ENCODE measurements at places on chromosomes 1 and 21.

DNA sequence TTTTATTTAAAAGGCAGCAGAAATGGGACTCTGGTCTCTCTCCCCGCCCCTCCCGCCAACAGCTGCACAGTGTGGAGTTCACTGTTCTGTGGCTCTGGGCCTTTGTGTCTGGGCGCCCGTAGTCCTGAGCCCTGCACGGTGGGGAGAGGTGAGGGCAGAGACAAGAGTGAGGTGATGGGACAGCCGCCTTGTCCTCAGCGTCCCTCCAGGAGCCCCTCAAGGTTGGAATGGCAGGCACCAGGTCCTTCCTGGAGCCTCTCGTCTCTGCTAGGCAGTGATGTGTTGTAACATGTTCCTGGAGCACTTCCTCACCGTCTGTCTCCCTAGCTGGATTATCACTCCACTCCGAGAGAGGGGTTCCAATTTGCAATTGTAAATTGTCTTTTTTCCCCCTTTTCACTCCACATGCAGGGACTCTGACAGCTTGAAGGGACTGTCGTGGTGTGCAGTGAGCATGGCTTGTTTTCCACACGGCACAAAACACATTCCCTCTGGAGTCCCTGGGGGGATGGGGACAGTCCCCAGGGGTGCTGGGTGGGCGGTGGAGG is 44.6 kb upstream of the C1orf174 start:
- DNase-seq = no peak

DNA sequence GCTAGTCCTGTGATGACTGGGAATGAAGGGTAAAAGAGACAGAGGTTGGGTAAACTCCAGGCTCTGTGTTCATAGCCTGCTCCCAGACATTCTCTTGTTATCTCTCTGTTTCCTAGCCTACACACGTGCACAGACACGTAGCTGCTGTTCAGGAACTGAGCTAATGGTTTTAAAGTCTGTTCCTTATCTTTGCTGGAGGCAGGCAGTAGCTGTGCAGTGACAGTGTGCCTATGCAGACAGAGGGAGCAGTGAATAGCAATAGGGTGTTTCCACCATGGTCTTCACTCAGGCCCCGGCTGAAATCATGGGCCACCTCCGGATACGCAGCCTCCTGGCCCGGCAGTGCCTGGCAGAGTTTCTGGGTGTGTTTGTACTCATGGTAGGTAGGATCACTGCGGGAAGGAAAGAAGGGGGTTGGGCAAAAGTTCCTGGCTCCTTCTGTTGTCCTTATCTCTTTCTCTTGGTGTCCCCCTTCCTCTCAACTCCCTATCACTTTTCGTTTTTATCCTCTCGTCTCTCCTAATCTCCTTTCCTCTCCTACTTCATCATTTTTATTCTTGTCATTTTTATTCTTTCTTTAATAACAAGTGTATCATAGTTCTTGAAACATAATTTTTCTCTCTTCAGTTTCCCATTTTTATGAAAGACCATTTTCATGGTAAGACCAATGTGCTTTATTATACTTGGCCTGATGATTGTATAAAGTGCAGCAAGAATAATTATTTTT is at the start of gene AQP10:
Gene AQP10, plus strand, starts transcription at position 212 of the 727 bp plus-strand sequence. Its CDS starts 63 bp downstream, at position 275.
- no peak for DNase-seq

GRCh38 chr1:15038232-15039016 is 115.1 kb upstream of the TMEM51 start:
- DNase-seq = no peak

GRCh38 chr1:43524804-43525203 is 5.9 kb upstream of the PTPRF start:
- DNase-seq = no peak

DNA sequence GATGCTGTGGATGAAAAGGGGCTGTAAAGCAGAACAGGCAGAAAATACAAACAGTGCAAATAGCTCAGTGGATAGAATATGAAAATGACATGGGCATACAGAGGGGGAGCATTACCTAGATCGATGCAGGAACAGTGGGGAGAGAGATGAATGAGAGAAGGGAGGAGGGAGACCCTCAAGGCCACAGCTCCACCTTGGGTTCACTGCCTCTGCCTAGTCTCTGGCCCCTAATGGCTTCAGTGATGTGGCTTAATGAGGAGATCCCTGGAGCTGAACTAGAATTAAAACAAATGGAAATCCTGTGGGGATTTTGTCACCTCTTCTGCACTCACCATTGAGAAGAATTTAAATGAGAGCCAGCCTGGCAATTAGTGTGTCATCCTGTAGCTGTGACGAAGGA is 165.0 kb downstream of the TNR start:
- DNase-seq = no peak

- DNase-seq = no peak
These were observed 247.2 kb upstream of the CSF3R start for GRCh38 chr1:36729716-36730510.

- no peak for DNase-seq
These were observed 1.3 kb downstream of the PRDM16 start for GRCh38 chr1:3070309-3070643.

DNA sequence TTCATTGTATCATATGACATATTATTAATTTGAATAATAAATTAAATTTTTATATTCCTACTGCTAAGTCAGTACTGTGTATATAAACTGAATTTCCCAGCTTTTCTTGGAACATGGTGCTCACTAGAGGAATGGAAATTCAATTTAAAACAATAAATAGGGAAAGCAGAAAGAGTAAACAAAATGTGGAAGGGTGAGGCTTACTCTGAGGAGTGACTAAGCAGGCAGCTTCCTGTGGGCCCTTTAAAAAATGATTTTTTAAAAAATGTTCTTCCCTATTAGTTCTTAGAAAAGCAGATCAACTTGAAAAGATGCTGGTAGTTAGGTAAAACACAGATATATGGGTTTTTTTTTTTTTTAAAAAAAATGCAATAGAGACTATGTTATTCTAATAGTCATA is 49.5 kb upstream of the S1PR1 start:
- no peak for DNase-seq

GRCh38 chr1:228154021-228154669 is 4.4 kb downstream of the GJC2 start:
- DNase-seq = no peak

DNA sequence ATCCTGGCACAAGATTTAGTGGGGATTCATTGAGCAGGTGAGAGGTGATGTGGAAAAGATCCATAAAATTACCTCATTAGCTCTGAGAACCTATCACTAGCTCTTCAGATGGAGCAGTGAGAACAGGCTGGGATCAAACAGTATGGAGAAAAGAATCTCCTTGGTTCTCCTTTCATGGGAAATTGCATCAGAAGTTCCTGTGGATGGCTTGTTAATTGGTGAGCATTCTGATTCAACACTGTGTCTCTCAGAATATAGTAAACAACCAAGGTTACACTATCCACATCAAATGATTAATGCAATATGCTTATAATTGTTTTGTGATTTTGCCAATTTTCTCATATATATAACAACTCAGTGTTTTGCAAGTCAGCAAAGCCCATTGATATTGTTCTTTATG is 8.3 kb upstream of the CD55 start:
- DNase-seq = no peak

- DNase-seq = no peak
These were observed 22.1 kb downstream of the HSPG2 start for GRCh38 chr1:21914880-21915640.

GRCh38 chr1:226443033-226443432 is 35.1 kb upstream of the PARP1 start:
- DNase-seq = no peak

DNA sequence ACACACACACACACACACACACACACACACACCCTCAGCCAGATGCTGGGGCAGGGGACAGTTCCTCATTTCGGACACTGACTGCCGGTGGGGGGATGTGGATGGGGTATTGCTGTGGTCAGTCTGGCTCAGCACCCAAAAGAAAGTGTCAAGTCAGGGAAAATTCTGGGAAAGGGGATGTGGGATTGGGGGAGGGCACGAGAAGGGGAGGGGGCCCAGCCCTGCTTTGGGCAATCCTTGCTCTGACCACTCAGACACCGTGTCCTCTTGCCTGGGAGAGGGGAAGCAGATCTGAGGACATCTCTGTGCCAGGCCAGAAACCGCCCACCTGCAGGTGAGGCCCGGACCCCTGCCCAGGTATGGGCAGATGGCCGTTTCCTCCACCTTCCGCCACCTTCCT is at the start of gene C1QC:
Gene C1QC, plus strand, starts transcription at position 253 of the 400 bp plus-strand sequence. CDS start 391 bp downstream, outside the sequence.
- no peak for DNase-seq

- DNase-seq = no peak
These were observed 187.0 kb upstream of the HP1BP3 start for GRCh38 chr1:20974069-20974468.

- DNase-seq = peak; percentile 44
These were observed 4.5 kb downstream of the DLGAP3 start for GRCh38 chr1:34924759-34925555.

DNA sequence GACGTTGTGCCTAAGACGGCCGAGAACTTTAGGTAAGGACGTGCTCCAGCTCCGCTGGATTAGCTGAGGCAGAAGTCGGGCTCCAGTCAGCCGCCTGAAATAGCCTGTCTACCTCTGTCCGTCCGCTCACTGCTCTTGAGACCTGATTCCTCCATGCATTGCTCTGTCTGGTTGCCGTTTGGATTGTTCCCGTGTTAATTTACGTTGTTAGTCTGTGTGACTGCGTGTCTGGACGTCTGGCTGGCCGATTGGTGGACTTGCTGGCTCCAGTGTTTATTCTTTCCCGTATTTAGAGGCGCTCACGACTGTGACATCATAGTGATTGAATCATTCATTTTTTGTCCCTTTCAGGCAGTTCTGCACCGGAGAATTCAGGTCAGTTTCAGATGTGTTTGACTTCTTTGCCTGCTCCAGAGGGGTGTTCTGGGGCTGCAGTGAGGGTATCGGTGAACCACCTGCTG is 684 bp downstream of the PPIH start:
- DNase-seq = no peak

- no peak for DNase-seq
These were observed 924.0 kb downstream of the LTN1 start for GRCh38 chr21:28068455-28069358.

GRCh38 chr1:246367041-246367440 is 140.0 kb downstream of the SMYD3 start:
- no peak for DNase-seq

- no peak for DNase-seq
These were observed 418.6 kb downstream of the MRPL39 start for GRCh38 chr21:25188677-25189079.

DNA sequence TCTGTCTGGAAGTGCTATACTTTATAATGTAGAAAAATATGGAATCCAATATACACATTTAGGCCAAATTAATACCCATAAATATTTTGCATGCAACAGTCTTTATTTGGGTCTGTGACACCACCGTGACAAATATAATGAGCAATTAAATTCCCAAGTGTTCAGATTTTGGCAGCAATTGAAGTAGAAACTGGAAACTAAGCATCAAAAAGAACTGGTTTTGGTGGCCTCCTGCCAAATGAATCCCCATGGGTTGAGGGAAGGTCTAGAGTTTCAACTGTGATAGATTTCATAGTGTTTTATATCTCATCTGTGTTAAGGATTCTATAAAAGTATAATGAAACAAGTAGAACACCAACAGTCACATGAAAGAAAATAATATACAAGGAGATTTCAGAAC is 88.4 kb downstream of the DPYD start:
- DNase-seq = no peak

GRCh38 chr1:231355171-231355570 is 17.1 kb downstream of the SPRTN start:
- DNase-seq = no peak

DNA sequence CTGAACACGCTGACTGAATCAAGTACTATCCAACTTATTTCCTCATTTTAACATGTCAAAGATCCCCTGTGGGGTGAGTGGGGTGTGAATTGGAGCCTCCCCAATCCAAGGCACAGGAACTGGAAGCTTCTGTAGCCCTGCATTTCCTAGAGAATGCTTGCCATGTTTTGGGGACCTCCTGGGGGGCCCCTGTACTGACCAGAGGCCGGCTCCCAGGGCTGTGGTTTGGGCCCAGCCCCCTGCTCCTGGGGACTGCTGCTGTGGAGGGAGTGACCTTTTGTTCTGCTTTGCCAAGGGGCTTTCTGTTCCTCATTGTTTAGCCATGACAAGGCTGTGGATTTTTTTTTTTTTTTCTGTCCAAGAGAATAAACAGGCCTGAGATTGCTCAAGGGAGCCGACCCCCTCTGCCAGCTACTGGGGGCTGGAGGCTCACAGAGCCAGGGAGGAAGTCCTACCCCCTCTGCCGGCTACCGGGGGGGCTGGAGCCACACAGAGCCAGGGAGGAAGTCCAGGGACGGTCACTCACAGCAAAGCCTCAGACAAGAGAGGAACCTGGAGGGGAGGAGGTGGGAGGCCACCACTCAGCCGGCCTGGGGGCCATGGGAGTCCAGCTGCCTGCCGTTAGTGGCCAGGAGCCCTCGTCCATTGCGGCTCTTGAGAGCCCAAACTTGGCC is 17.4 kb downstream of the TNFRSF1B start:
- DNase-seq = no peak

- DNase-seq = no peak
These were observed 412.8 kb upstream of the LYPLAL1 start for GRCh38 chr1:218760601-218761570.

GRCh38 chr1:186099336-186100104 is 275.5 kb downstream of the TPR start:
- DNase-seq = no peak

GRCh38 chr1:228081578-228082213 is 812 bp upstream of the ARF1 start:
- DNase-seq = no peak

- DNase-seq = no peak
These were observed 43.4 kb downstream of the RALGPS2 start for GRCh38 chr1:178768423-178768822.

DNA sequence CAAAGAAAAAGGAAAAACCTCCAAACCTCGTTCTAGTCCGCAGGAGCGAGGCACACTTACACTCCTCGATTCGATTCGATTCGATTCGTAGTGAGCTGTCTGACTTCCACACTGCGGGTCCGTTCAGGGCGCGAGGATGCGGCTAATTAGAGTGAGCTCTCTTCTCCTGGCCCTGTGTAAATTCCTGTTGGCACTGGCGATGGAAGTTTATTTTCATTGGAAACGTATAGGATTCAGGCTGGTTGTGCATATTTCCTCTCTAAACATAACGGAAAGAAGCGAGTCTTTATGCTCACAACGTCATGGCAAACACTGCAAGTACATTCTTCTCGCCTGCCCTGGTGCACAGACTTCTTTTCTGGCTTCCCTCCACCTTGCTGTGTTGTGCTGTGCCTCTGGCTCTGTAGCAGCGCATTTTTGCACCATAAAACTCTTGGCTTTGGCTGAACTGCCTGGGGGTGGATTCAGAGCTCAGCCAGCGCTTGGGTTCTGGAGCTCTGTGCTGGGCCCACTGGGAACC is 2.7 kb downstream of the HUNK start:
- DNase-seq = no peak

- DNase-seq = no peak
These were observed 99.0 kb downstream of the ZBTB18 start for GRCh38 chr1:244150071-244150470.
